Left renal pelvis (tissue), 4 donors: ENCODE measurements at places on chromosomes 1 and 21.

- DNase-seq: no peak
These were observed 151.1 kb upstream of the DPT start for GRCh38 chr1:168879896-168880734.

DNA sequence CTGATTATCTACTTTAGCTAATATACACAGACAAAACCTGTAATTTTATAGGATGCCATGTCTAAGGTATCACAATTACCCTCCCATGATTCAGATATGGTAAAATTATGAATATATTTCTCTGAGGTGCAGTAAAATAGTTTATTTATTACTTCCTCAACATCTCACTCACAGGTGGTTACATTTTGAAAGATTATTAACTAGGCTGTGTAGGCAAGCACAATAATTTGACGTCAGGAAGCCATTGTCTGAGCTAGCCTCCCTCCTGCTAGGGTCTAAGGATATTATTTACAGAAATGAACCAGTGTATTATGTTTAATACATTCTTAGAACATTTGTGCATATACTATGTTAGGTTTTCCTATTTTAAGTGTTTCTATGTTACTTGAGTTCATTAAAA, 69.9 kb upstream of the ADGRL2 start:
- no peak for DNase-seq

- DNase-seq: no peak
These were observed 126.0 kb downstream of the CAMTA1 start for GRCh38 chr1:6911021-6911941.

DNA sequence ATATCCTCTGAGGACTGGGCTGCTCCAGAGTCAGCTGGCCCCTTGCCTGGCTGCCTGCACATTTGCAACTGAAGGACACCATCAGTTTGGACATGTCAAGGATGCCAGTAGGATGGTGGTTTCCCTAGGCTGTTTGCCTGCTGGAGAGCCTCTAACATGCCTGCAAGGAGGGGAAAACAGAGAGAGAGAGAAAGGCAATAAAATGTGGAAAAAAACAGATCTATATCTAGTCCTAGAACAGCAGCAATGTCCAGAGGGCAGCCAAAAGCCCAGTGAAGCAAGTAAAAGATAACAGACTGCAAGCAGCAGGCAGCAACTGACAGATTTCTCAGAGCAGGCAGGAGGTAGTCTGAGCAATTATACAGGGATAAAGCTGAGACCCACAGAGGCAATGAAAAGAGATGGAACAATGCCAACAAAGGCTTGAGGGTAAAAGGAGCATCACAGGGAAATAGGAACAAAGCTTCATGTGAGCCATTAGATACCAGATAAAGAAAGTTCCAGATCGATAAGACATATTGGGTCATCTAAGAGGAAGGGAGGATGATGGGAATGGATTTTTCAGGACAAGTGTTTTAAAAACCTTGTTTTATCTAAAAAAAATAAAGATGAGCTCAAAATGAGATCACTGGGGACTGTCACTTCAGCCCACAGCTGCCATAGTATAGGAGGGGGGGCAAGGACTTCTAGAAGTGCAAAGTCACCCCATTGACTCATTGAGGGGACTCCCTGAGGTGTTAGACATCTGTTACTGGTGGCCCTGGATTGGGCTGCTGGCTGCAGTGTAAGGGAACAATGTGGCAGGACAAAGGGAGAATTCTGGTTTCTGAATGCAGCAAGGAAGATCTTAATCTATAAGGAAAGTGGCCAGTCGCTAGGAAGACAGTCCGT, 38.6 kb upstream of the GADD45A start:
- no peak for DNase-seq

DNA sequence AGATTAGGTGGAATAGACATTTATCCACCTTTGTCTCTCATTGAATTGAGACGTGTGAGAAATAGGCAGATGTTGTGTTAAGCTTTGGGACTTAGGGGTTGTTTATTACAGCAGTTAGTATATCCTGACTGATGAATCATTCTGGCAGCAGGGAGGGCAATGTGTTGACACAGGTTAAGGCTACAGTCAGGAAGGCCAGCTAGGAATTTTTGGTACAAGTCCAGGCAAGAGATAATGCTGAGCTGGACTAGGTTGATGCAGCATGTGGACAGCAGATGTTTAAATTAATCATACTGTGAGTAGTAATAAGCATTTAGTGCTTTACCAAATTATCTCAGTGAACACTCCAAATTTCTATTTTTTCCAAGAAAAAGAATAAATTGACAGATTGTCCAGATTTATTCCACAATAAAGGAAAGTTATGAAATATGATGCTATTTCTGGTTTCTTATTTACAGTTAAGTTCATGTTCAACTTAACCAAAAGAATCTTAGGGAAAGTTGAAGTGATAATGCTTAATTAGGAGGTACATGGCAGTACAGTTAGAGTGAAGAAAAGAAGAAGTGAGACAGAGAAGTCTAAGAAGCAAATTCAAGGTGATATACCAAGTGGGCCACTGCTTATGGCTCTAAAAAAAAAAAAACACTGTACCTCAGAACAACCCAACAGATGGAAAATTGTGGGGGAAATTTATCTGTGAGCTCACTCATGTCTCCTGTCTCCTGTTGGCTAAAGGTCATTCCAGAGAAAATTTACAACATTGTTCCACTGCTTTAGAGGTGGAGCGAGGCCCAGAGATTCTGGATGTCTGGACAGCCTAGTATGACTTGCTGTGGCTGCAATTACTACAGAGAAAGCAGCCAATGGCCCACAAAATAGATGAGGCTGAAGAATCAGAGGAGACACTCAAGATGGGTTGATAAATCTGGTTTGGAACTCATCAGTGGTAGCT, 102.7 kb upstream of the C21orf91 start:
- DNase-seq: no peak

DNA sequence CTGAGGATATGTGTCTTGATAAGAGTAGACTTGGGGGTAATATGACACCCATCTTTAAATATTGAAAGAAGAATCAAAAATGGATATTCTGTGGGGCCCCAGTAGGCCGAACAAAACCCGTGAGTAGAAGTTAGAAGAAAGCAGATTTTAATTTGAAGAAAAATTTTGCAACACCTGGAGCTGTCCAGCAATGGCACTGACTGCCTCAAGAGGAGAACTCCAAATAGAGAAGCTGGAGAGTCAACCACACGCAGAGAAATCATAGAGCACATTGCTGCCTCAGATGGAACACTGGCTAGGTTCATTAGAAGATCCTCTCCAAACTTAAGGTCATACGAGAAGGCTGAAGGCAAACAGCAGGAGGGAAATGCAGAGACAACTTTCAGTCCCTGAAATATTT, 6.8 kb downstream of the NHLH1 start:
- no peak for DNase-seq

DNA sequence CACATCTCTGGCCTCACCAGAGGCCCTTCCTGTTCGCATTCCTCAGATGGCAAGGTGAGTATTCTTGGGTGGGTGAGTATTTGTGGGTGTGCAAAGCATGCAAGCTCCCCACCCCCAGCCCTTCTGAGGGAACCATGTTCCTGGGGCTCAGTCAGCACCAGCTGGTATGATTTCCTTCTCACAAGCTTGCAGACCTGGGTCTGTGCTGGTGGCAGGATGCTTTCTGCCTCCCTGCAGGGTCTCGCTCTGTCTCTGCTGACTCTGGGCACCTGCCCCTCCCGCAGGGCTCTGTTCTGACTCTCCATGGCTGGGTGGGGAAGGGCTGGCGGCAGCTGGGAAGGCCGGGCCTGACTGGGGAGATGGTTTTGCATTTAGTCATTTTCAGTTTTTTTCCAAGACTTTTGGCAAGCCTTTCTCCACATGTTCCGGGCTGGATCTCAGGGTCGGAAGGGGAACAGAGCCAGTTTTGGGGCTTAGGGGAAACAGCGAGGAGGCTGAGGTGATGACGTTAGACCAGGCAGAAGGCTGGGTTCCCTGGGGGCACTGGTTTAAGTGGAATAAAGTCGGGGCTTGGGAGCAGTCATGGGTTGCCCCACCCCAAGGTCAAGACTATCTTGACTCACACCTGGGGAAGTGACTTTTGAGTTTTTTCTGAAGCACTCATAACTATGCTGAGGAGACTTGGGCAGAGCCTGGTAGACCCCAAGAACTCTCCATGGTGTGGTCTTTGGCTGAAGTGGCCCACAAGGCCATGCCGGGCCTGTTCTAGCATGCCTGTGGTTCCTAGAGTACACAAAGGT, 6.2 kb downstream of the RASSF5 start:
- no peak for DNase-seq

DNA sequence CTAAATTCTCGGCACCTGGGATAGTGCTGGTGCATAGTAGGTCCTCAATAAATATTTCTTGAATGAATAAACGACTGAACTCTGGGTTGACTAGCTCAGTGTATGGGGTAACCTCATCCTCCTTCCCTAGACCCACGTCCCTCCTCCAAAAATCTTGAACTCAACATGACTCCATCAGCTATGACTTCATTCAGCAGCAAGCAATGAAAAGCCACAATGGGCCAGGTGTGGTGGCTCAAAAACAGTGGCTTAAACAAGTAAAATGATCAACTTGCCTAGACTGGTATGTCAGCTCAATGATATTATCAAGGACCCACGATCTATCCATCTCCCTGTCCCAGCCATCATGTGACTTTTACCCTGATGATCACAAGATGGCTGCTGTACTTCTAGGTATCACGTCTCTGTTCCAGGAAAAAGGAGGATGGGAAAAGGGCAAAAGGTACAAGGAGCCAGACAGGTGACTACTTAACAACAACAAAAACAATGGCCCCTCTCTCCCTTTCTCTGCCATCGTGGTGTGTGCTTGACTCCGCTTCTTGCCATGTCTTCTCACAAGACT, 13.0 kb upstream of the PAQR7 start:
- no peak for DNase-seq

DNA sequence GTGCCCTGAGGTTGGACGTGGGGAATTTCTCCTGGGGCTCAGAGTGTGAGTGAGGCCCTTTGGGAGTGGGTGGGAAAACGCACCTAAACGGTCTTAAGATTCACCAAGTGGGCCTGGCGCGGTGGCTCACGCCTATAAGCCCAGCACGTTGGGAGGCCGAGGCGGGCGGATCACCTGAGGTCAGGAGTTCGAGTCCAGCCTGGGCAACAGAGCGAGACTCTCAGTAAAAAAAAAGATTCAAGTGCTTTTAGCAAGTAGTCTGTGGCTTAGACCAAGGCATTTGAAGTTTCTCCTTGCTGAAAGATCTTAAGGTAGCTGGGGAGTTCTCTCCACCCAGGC, 1.4 kb downstream of the RPS8 start:
- DNase-seq: no peak

DNA sequence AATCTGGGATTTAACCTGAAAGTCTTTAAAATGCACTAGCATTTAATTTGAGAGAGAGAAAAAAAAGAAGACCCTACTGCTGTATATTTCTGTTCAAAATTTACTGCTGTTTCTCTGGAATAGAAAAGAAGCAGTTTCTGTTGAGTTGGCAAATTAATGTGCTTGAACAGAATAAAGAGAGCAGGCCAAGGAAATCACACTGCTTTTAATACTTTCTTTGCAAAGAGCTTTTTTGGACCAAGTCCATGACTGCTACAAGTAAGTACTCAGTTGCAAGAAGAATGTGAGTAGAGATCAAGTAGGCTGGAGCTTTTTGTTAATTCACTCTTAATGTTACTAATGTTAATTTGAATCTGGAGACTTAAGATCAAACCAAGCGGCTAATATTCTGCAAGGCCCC, 336.2 kb upstream of the SGIP1 start:
- no peak for DNase-seq

DNA sequence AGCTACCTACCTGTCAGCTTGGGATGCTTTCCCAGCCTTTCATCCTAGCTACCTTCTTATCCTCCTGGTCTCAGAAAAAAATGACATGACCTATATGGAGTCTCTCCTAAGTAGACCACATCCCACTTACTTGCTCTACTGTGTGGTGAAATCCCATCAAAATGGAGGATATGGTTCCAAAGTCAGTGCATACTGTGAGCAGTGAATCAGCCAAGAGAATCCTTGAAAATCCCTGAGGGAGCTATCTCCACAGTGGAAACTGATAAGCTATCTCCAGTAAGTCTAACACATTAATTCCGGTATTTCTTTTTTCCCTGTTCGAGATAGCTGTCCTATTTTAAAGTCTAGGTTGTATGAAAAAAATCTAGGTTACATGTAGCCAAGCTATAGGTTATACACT, 189.7 kb downstream of the FGGY start:
- no peak for DNase-seq

DNA sequence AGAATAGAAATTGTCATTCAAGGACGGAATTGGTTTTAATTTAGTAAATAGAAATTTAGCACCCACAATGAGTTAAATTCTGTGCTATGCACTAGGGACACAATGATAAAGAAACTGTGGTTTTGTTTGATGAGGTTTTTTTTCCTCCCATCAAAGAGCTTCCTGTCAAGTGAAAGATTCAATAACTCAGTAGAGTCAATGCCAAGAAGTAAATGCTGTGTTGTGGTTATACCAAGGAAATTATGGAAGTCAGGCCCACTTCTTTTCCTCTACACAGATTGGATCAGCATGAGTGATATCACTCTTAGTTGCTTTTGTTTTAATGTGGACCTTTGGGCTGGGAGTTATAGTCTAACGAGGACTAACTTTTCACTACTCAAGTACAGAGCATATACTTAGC, 1269.6 kb upstream of the ADGRL2 start:
- no peak for DNase-seq

- no peak for DNase-seq
These were observed 114.7 kb upstream of the SERBP1 start for GRCh38 chr1:67544921-67545320.

DNA sequence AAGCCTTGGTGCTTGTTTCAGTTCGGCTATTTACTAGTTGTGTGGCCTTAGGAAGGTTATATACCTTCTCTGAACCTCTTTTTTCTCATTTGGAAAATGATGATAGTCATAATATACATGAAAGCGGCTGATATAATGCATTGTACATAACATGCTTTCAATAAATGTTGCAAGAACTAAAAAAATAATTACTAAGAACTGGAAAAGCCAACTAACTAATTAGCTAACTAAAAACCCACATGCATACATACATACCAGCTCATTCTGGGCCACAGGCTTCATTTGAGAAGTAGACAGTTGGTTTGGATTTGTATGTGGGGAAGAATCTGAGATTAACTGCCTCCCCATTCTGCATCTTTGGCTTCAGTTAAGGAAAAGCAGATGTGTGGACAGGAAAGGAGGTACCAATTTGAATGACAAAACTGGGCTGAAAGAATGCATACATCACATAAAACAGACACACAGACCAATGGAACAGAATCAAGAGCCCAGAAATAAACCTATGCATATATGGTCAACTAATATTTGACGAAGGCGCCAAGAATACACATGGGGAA, 217.9 kb downstream of the TM2D1 start:
- DNase-seq: no peak

DNA sequence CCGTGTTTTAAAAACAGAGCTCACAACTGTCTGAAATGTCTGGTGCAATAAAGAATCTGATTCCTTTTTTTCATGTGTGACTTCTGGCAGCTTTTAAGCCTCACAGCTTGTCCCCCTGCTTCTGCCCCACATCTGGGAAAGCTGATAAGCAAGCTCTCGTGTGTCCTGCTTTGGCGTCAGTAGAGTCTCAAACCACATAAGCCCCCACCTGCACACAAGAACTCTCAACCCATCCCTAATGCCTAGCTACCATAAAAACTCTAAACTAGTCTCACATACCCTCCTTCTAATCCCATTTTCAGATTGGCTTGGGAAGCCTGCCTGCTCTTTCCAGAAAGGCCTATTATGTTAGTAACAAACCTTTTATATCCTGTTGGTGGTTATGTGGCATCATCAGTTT, 94.6 kb upstream of the DAB1 start:
- DNase-seq: no peak

GRCh38 chr1:212234431-212235395, 50.5 kb upstream of the PPP2R5A start:
- no peak for DNase-seq
